Activated CD4-positive, alpha-beta memory T cell treated with anti-CD3 and anti-CD28 coated beads, Interleukin-2, amount 10 ng/mL, durations not matched to agents 7 days and 5 days (primary cell): ENCODE measurements at places on chromosomes 7 and 10. TPM values are rescaled to one million over a fixed set of nuclear protein-coding genes. Genes with fewer than 3 reads are reported as not detected.

DNA sequence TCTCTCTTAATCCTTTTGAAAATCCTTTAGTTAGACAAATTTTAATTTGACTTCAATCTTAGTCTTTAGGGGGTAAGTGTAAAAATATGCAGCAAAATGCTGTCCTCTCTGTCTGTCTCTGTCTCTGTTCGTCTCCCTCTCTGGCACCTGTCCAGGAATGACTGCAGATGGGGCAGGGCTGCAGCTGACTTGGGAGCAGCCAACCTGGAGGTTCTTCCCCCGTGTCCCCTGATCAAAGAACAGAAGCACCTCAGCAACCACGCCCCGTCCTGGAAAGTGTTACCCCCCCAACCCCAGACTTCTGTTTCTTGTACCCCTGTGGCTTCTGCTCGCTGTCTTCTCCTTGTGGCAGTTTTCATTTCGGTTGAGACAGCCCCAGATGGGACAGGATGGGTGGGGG lies 141.6 kb upstream of the NPS start:
- no peak for DNase-seq

- no peak for DNase-seq
Observed at GRCh38 chr10:131758062-131758938, 142.5 kb upstream of the PPP2R2D start.

DNA sequence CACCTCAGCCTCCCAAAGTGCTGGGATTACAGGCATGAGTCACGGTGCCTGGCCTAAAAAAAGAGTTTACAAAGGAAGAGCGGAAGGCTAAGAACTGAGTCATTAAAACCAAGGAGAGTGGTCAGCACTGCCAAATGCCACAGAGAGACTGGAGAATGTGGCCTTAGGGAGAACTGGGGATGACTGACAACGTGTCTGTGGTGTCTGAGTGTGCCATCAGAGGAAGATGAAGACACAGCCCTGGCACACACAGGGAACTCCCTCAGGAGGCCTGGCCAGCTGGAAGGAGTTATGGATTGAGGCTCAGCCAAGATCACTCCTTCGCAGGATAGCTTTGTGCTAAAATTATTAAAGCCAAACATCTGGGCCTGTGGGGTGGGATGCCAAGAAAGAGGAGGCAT lies 3.9 kb upstream of the INA start:
- DNase-seq: no peak

GRCh38 chr7:93765475-93765874 lies 125.1 kb downstream of the TFPI2 start:
- no peak for DNase-seq

DNA sequence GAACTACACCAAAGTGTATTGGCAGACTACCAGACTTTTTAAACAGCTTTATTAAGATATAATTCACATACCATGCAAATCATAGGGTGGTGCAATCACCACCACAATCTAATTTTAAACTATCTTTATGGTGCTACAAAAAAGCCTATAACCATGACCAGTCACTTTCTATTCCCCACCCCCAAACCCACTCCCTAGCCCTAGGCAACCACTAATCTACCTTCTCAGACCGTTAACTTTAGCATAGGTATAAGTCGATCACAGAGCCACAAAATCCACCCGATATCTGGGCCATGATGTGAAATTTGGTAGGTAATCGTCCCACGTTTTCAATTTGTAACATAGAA lies 536 bp upstream of the POM121 start:
- no peak for DNase-seq

DNA sequence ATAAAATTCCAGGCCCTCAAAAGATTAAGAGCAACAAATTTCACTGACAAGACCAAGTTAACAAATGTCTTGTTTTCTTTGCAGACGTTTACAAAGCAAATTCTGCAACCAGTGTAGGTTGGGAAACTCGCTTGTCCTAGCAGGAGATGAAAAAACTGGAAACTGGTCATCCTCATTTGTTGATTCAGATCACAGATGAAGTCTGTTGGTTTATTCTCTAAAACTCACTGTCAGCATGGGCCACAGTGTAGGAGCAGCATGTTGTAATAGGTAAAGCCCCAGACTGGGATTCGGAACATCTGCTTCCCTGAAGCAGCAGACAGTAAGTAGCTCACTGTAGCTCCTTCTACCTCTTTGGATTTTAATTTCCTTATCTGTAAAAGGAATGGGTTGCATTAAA lies 31.5 kb downstream of the PANK1 start:
- DNase-seq: no peak

GRCh38 chr7:37212556-37212955 lies 236.1 kb downstream of the ELMO1 start:
- DNase-seq: no peak

- DNase-seq: no peak
Observed at GRCh38 chr7:53209129-53209528, 173.7 kb downstream of the POM121L12 start.

- no peak for DNase-seq
Observed at GRCh38 chr7:154842591-154842990, 160.3 kb downstream of the PAXIP1 start.

- DNase-seq: no peak
Observed at GRCh38 chr7:77843194-77843593, 44.6 kb downstream of the PHTF2 start.

DNA sequence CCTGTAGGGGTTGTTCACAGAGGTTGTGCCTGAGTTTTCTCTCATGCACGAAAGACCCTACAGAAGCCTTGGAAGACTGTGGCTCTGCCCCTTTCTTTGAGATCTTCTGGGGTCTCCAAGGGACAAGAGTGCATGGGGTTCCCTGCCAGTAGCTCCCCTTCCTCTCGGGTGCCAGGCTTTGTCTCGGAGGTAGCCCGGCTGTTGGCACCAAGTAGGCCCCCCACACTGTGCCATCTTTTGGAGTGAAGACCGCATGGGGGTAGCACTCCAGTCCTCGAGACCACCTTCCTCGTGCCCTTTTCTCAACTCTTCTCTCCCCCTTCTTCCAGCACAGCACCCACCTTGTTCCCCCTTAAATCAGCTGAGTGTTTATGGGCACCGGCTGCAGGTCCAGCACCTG lies 41.6 kb downstream of the OAT start:
- DNase-seq: no peak

- no peak for DNase-seq
Observed at GRCh38 chr10:50951365-50951764, 65.9 kb upstream of the A1CF start.

DNA sequence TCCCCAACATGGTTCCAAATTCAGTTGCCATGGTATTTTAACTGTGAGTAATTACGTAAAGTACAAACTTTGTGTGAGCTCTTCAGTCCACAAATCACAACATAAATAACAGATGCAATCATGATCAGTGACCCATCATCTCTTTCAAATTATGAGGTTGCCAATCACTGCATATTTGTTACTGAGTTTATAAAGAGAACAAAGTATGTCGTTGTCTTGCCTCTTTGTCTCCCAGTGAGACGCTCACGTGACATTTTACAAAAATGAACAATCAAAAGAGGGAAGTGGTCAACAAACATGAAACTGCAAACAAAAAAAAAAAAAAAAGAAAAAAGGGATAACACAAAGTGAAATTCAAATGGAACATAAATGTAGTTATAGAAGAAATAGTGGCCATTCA lies 122.7 kb upstream of the PDSS1 start:
- DNase-seq: no peak

- no peak for DNase-seq
Observed at GRCh38 chr7:18162657-18163056, 135.0 kb upstream of the PRPS1L1 start.

- no peak for DNase-seq
Observed at GRCh38 chr7:80722616-80723195, 84.3 kb downstream of the CD36 start.

- DNase-seq: no peak
Observed at GRCh38 chr10:44366941-44367630, 17.8 kb downstream of the CXCL12 start.

DNA sequence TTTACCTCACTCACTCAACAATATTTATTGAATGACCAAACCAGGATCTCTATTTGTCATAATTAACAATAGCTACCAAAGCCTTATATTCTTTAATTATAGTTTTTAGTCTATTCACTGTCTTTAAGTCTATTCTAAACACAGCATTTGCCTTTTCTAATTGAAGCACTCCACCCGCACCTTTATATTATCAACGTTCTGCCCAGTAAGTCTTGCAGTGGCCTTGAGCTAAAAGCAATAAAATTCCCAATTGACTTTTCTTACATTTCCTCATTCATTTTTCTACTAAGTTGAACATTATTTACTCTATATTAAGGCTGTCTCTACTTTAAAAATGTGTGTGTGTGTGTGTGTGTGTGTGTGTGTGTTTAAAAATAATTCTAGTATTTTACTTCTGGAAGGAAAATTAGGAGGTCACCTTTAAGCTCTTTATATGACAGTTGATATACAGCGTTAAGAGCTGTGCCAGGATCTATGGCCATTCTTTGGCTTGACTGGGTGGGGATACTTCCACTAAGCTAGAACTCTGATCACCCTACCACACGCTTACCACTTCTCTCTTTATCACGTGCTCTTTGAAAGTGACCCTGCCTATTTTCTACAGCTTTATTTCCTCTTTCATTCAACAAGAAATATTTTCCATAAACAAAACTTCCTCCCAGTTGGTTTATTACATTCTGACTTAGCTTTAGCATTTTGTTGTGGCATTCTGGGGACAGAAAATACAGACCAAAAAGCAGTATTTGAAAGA lies 8.8 kb downstream of the PAPSS2 start:
- no peak for DNase-seq

GRCh38 chr7:98602755-98603398 lies 14.2 kb upstream of the NPTX2 start:
- no peak for DNase-seq

PRSS1 gene
- total RNA-seq: not detected

PALS2 gene
- total RNA-seq: 13.2 TPM

PYROXD2 gene
- 13.5 TPM for total RNA-seq

OR2A12 gene
- total RNA-seq: not detected

C10orf62 gene
- not detected for total RNA-seq

TLL2 gene
- total RNA-seq: not detected

TAS2R4 gene
- 0.73 TPM for total RNA-seq

LUC7L2 gene
- total RNA-seq: 106 TPM

CPN1 gene
- not detected for total RNA-seq

SLC13A1 gene
- total RNA-seq: not detected
